Nucleus accumbens (tissue), 56 donors: ENCODE measurements at places on chromosomes 4 and X.

- no peak for DNase-seq
Observed at GRCh38 chr4:55032788-55033187, 92.6 kb downstream of the KDR start.

GRCh38 chrX:50668860-50669259 lies 145.1 kb downstream of the SHROOM4 start:
- DNase-seq, result no peak

- DNase-seq, result no peak
Observed at GRCh38 chr4:71290074-71290473, 48.7 kb upstream of the SLC4A4 start.

DNA sequence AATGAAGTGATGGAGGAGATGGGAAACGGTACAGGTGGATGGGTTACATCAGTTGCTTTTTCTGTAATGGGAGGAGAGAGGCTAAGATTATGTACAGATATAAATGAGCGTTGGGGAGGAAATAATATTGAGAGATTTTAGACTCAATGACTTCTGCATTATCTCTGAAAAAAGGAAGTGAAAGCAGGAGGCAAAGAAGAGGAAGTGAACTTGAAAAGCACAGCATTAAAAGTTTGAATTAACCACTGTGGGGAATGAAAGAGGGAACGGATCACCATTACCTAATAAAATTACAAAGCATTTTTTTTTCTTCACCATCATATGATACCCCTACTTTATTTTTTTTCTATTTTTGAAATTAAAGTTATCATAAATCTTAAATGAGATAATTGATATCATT lies 1025.5 kb downstream of the RPA4 start:
- no peak for DNase-seq

DNA sequence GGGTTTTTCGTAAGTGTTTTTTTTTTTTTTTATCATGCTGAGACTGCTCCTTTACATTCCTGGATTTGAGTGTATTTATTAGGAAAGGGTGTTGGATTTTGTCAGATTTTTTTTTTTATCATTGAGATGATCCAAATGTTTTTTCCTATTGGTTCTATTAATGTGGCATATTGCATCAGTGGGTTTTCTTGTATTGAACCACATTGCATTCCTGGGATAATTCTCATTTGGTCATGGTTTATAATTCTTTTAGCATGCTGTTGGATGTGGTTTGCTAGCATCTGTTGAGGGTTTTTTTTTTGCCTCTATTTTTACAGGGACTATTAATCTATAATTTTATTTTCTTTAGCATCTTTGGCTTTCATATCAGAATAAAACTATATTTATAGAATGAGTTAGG lies 28.8 kb downstream of the COL4A5 start:
- DNase-seq, result no peak

GRCh38 chr4:178556796-178557195 lies 1114.6 kb upstream of the AGA start:
- no peak for DNase-seq
